ENCODE measurements at places on chromosomes 3 and 15. TPM values are rescaled to one million over a fixed set of nuclear protein-coding genes. Genes with fewer than 3 reads are reported as not detected.

Gene SRGAP3
- total RNA-seq: 4.2 TPM

Gene SLC6A20
- total RNA-seq: not detected

Gene APBA2
- total RNA-seq: 2.8 TPM

Gene ZBED2
- total RNA-seq: not detected

Gene FGF7
- 0.33 TPM for total RNA-seq

Gene SH2D7
- total RNA-seq: not detected

Gene AADAC
- 144 TPM for total RNA-seq

Gene CCDC80
- 1.2 TPM for total RNA-seq

Gene RBMS3
- total RNA-seq: 6.8 TPM

Gene CATSPER2
- 3.4 TPM for total RNA-seq

Gene FBXO40
- total RNA-seq: 0.05 TPM

Gene C3orf85
- not detected for total RNA-seq

Gene FXR1
- 69.4 TPM for total RNA-seq

Gene C3orf20
- 0.08 TPM for total RNA-seq

Gene CSTA
- 1.5 TPM for total RNA-seq

Gene MITF
- 2.2 TPM for total RNA-seq

Gene GP5
- total RNA-seq: 0.17 TPM

Gene ROBO2
- 19.4 TPM for total RNA-seq

Gene RARB
- total RNA-seq: 2.4 TPM

Gene MME
- total RNA-seq: 4.9 TPM

Gene BLM
- 15.1 TPM for total RNA-seq

Gene ARRDC4
- total RNA-seq: 3.4 TPM

Gene FBXW12
- not detected for total RNA-seq

Gene AADACL2
- not detected for total RNA-seq

Gene IL16
- total RNA-seq: 4.7 TPM

Gene ADPRH
- 2.7 TPM for total RNA-seq

Gene EOGT
- total RNA-seq: 7.4 TPM

Gene FETUB
- total RNA-seq: 10.8 TPM
